Activated CD4-positive, CD25-positive, alpha-beta regulatory T cell (primary cell): ENCODE measurements at places on chromosomes 6 and 20.

GRCh38 chr20:25539742-25540672 is 45.3 kb downstream of the NINL start:
- no peak for DNase-seq

- no peak for DNase-seq
Measured at GRCh38 chr6:133203344-133203697, 37.8 kb upstream of the EYA4 start.

DNA sequence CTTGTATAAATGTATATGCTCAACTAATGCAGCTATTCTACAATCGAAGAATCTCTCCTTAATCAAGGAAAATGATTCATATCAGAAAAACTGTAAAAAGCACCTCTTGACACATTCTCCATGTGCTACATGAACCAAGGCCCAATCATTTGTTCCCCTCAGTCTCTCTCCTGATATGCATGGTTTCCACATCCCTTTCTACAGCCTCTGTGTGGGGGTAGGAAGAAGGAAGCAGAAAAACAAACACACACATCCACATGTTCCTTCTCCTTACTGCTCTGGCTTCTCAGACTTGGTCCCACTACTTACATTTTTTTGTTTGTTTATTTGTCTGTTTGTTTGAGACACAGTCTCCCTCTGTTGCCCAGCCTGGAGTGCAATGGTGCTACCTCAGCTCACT is 510.5 kb downstream of the PRKN start:
- DNase-seq, result no peak

DNA sequence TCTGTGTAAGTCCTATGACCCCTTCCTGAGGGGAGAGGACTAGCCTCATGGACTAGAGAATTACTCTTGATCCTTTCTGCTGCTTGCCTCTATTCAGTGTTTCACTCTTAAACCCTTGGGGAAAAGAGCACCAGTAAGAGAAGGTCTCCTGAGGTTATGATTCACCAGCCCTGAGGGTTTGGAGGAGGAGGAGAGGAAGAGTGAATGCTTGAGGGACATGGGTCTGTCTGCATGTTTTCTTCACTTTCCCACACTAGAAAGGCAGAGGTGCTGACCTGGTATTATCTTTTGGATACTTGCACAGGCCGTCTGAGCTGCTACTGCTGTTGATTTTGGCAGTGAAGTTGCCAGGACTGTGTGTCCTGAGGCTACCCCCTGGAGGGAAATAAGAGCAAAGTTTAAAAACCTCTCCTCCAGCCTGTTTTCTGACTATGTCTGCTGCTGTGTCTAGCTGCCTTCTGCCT is 78.3 kb downstream of the CD109 start:
- DNase-seq, result no peak

DNA sequence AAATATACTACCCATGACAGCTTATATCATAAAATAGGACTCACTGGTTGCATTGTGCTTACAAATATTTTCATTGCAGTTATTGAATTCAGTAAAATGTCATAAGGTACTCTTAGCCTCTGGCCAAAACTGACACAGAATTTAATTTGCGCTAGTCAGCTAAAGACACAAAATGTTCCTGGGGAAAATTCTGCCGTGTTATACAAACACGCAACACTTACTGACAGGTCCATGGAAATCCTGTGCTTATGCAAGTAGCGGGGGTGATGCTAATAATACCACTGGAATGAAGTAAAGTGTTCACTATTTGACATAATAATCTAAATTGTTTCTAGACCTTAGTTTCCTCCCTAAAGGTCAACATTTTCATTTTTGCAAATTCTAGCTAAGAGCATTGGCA is 354.4 kb upstream of the RSPO3 start:
- no peak for DNase-seq

DNA sequence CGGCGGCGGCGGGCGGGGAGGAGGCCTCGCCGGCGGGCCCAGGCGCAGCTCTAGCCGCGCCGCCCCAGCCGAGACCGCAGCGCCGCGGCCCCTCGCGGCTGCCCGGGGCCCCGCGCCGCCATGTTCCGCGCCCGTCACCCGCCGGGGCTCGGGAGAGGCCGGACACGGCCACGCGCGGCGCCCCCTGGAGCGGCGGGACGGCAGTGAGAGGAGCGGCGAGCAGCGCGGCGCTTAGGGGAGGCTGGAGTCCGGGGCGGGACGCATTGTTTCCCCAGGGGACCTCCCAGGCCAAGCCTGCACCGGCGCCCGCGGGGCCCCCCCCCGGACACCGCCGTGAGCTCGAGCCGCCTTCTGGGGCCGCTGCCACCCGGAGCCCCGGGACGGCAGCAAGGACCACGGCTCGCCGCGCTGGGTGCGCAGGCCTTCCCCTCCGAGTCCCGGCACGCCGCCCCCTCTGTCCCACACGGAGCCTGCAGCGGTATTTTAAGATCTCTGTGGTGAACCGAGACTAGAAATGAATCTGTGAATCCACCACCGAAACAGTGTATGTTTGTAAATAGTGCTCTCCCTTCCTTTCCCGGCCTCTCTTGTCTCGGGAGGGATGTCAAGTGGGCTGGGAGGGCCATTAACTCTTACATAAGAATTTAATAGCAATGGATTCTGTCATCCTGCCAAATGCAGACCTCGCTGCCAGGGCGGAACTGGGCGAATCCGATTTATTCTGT is 424 bp upstream of the KIF13A start:
- DNase-seq, result no peak

- DNase-seq, result no peak
Measured at GRCh38 chr6:47686411-47686810, 12.0 kb upstream of the ADGRF4 start.

DNA sequence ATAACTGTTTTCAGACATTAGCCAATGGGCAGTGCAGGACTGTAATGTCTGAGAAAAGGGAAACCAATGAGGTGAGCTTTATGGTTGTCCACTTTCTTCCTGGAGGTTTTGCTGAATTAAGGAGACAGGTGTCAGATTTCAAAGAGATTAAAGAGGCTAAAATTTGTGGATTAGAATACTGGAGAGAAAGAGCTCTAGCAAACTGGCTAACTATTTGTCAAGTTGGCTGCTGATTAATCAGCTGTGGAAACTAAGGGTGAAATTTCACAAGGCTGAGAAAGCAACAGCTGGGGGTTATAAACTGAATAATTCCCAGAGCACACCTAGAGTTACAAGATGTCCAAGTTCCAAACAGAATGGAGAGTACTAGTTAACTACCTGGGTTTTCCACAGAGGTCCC is 198.9 kb downstream of the TBC1D32 start:
- no peak for DNase-seq

- DNase-seq, result no peak
Measured at GRCh38 chr6:142861711-142862110, 83.3 kb downstream of the HIVEP2 start.

- no peak for DNase-seq
Measured at GRCh38 chr20:10961651-10962288, 288.0 kb upstream of the JAG1 start.
